PC-3 (cell line): ENCODE measurements at places on chromosomes 4 and X. TPM values are rescaled to one million over a fixed set of nuclear protein-coding genes. Genes with fewer than 3 reads are reported as not detected.
A peak's percentile ranks its signal among the peaks of the same experiment; 100 is the strongest.

Gene SAP30
- total RNA-seq, result 33.2 and 38.8 TPM in 2 replicates

Gene NUDT10
- total RNA-seq, result 0.22 and 0.40 TPM in 2 replicates

- no peak for DNase-seq
Measured at GRCh38 chrX:133991814-133992213, 6.4 kb upstream of the GPC3 start.

DNA sequence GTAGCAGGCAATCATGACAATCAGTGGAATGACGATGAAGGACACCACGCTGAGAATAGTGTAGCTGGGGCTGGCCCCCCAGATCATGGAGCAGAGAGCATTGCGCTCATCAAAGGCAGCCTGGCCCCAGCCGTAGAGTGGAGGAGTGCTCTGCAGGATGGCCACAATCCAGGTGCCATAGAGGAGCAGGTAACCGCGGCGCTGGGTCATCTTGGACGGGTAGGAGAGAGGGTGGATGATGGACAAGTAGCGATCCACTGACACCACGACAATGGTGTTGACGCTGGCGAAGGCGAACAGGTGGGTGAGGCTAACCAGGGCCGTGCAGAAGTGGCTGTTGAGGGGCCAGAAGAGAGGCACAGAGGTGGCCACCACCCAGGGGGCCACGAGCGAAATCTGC, 2.8 kb downstream of the GPR101 start:
- DNase-seq, result no peak

- no peak for DNase-seq
Measured at GRCh38 chr4:36163198-36163597, 81.1 kb downstream of the ARAP2 start.

Gene PDGFRA
- 1.1 and 1.9 TPM in 2 replicates for total RNA-seq

DNA sequence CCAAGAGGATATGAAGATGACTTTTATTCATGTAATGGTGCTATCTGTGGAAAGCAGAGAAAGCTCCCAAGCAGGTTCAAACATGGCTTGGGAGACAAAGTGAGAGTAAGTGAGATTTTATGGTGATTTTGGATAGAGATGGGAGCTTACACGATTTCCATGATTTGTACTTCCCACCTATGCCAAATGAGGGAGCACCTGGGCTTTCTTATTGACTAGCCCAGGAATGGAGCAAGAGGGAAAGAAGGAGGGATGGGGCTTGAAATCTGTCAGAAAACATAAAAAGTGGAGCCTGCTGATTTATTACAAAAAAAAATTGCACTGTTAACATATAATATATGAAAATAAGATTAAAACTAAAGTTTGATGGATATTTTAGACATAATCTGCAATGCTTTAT, 703.5 kb upstream of the PABPC4L start:
- peak; percentile 7 for DNase-seq

Gene NLGN4X
- not detected in 2 replicates for total RNA-seq

DNA sequence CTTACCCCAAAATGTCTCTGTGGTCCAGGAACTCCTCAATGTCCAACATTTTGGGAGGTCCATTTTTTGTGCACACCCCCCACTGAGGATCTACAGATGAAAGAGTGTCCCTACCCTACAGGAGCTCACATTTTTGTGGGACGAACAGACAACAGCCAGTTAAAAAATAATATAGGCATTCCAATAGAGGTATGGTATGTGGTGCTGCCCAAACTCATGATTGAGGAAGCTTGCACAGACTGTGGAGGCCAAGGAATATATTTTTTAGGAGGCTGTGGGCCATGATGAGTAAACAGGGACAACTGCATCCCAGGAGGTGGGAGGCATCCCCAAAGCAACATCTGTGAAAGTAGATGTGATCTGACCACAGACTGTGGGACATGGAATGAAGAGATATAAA, 181.0 kb upstream of the HCCS start:
- no peak for DNase-seq

Gene CSTF2
- total RNA-seq, result 64.1 and 67.7 TPM in 2 replicates

- DNase-seq, result no peak
Measured at GRCh38 chr4:74317616-74318246, 9.5 kb downstream of the EPGN start.

Gene NKAP
- total RNA-seq, result 5.2 and 5.6 TPM in 2 replicates

Gene MAGEA2B
- total RNA-seq, result not detected in 2 replicates

GRCh38 chr4:183157215-183157614, 58.2 kb downstream of the WWC2 start:
- peak; percentile 15 for DNase-seq

GRCh38 chrX:28058901-28059300, 77.7 kb upstream of the DCAF8L1 start:
- DNase-seq, result peak; percentile 28

- peak; percentile 20 for DNase-seq
Measured at GRCh38 chr4:37246891-37247290, 2.3 kb downstream of the NWD2 start.

GRCh38 chr4:187632260-187632995, 363.1 kb upstream of the ZFP42 start:
- DNase-seq, result no peak

- no peak for DNase-seq
Measured at GRCh38 chr4:18777190-18777930, 755.8 kb upstream of the LCORL start.

DNA sequence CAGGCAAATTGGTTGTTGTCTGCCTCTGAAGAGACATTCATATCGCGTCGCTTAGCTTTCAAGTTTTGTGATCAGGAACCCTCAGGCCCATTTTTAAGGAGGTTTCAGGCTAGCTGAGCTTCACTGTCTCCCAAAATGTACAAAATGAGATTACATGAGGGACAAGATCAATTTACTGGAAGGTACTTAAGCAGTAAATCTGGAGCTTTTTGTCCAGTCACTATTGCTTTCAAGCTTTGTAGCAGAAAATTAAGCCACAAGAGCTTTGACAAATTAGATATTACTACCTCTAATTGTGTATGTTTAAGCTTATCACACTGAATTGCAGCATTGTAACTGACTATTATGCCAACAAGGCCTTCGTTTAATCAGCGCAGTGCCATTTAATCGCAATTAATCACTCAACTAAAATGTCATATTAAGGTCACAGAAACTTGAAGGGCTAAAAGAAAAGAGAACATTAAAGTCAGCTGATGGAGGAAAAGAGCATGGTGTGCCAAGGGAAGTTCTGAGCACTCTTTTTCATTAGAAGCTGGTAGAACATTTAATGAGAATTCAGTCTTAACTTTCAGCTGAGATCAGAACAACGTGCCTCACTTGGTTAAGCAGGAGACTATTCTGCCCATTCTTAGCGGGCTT, 353.0 kb downstream of the FBXO8 start:
- no peak for DNase-seq

- peak; percentile 22 for DNase-seq
Measured at GRCh38 chrX:69493766-69494165, 10.4 kb upstream of the NALF2 start.

Gene SPARCL1
- total RNA-seq, result not detected in 2 replicates

DNA sequence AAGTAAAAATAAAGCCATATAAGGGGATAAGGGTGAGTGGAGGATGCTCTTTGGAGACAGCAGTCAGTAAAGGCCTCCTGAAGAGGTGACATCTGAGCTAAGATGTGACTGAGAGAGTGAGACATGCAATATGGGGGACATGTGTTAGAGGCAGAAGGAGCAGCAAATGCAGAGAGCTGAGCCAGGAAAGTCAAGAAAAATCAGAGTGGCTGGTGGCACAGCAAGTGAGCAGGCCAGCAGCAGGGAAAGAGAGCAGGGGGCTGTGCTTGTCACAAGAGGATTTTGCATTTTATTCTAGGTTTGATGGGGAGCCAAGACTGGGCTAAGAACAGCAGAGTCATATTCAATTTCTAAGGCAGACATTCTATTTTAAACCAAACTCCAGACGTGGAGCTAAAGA, 394.5 kb downstream of the KCNIP4 start:
- DNase-seq, result no peak

DNA sequence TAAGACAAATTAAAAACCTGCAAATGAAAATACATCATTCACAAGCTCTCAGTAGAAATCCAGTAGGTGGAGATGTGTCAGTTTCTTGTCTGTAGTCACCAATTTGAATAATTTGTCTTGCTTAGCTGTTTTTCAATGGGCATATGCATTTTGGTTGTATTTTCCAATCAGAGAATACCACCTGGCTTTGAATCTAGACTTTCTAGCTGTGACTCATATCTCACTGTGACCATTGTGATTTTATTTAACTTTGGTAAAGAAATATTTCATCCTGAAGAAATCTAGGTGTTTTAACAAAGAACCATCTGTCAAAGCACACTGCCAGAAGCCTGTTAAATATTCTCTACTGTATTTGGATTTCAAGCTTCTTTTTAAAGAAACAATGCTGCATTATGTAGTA, 1650.6 kb upstream of the IGFBP7 start:
- DNase-seq, result peak; percentile 77

GRCh38 chr4:38788317-38788716, 5.5 kb upstream of the TLR10 start:
- peak; percentile 60 for DNase-seq

DNA sequence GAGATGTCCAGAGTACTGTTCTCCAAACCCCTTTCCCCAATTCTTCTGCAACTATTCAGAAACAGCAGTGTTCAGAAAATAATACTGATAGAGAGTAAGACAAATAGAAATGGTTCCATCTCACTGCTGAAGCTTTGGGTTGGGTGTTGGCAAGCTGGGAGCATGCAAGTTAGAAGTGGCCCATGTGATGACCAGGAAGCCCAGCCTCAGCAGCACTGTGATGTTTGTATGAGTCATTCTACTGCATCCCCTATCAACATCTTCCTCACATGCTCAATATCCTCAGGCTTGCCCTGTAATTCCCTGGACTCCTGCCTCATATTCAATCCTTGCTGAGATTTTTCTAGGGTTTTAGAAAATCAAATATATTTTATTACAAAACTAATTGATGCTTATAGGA, 96.5 kb downstream of the CHRDL1 start:
- no peak for DNase-seq

Gene IBSP
- total RNA-seq, result not detected in 2 replicates

Gene HTRA3
- total RNA-seq, result 2.8 and 4.0 TPM in 2 replicates

DNA sequence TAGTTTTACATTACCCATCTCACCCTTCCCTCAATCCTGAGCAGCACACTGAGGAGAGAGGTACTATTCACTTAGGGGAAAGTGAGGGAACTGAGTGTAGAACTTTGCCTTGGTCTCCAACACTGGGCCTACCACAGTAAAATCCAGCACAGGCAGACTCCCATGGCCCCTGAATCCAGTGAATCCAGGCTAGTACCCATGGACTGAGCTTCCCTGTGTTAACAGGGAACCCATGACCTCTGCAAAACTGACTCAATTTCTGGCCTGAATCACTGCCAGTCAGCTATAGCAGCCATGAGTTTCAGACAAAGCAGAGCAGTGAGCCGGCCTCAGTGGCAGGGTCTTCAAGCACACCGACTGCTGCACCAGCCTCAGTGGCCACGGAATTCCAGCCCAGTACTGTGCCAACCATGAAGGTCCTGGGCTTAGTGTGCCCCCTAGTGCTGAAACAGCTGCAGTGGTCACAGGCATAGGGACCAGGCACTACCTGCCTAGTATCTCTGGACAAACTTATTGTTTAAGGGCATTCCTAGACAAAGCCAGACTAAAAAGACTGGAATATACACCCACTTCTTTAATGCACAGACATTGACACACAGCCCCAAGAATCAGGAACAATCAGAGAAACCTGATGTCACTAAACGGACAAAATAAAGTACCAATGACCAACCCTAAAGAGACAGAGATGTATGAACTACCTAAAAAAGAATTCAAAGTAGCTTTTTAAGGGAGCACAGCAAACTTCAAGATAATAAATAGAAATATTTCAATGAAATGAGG, 127.4 kb upstream of the RPL34 start:
- DNase-seq, result peak; percentile 4

Gene ARSJ
- total RNA-seq, result 16.4 and 19.1 TPM in 2 replicates

DNA sequence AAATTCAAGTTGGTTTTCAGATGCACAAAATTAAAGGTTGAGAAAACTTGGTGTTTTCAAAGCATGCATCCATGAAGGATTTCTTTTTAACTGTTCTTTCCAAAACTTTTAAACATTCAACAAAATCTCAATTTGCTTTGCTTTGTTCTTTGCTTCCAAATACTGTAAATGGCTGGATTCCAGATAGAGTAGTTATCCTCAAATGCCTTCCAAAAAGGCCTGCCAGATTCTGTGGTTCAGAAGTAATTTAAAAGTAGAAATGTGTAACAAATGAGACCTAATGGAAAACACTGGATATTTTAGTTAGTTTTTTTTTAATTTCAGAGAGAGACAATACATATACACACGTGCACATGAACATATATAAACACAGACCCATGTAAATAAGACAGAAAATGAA, 97.3 kb downstream of the NR3C2 start:
- DNase-seq, result no peak

Gene GABRA4
- not detected in 2 replicates for total RNA-seq

GRCh38 chr4:116357758-116358157, 727.6 kb downstream of the TRAM1L1 start:
- DNase-seq, result peak; percentile 35

Gene SHISA3
- total RNA-seq, result 29.5 and 33.5 TPM in 2 replicates

DNA sequence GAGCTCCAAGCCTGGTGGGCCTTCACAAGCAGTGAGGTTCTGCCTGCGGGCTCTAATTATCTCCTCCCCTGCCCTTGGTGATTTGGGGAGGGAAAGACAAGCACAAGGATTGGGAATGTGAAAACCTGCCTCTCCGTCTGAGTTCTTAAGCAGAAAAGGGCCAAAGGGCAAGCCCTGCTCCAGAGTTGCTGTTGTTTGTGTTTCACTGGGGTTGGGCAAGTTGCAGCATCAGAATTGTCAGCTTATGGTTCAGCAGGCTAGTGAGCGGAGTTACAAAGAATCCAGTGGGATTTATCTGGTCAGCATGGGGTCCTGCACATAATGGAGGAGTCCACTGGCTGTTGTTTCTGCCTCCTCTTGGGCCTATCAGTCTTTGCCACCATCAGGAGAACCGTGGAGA, 60.5 kb downstream of the NHS start:
- no peak for DNase-seq

Gene MAP9
- 3.6 and 10.6 TPM in 2 replicates for total RNA-seq

DNA sequence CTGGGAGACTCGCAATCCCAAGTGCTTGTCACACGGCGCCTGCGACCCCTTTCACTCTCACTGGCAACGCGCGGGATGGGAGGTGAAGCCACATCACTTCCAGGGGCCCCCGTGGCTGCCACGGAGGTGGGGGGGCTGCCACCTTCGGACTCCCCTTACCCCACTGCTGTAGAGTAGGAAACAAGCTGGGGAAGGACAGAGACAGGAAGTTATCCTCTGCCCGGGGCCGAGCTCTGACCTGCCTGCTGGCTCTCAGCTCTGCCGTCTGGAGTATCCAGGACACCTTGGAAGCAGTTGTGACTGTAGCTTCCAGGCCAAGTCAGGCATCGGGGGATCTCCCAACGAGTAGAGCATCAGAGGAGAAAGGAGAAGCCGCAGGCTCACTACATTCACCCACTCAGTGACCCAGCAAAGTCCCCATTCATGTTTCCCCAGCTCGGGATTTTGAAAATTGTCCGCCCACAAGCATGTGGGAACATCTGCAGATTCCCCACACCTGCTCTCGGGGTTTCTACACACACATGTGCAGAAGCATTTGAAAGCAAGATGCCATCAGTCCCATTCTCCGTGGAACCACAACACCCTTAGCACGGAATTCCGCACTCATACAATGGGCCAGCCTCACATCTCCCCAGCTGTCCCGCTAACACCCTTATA, 10.8 kb downstream of the PDZD4 start:
- no peak for DNase-seq

- DNase-seq, result no peak
Measured at GRCh38 chr4:48191758-48192157, 57.7 kb upstream of the TXK start.
